ENCODE measurements at places on chromosomes 4 and X. TPM values are rescaled to one million over a fixed set of nuclear protein-coding genes. Genes with fewer than 3 reads are reported as not detected.

Gene SLC9B1
- 0.18 TPM for polyA plus RNA-seq

DNA sequence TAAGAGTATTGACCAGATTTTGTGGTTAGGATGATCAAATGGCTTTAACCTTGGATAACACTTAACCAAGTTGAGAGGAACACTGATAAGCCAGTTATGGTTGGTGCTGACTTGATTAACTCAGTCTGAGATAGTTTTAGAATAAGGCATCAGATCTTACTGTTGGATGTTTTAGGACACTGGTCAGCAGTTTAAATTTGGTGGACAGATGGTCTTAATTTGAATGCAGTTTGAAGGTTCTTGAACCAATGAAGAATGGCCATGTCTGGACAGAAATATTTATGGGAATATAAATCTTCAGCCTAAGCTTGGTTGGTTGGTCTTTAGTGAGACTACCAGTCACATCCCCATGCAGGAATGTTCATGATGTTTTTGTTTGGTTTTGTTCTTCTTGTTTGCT, 2.6 kb upstream of the GIMD1 start:
- H3K4me3 ChIP-seq = no peak overlapping the region
- H3K27ac ChIP-seq = no peak overlapping the region
- H3K36me3 ChIP-seq = no peaks in the 10 kb centered on the region
- no peak for DNase-seq
- H3K27me3 ChIP-seq = peaks cover 3% of the 10 kb centered on the region
- no peaks in the 10 kb centered on the region for H3K4me1 ChIP-seq

- H3K27me3 ChIP-seq = peaks cover 2% of the 10 kb centered on the region
- H3K36me3 ChIP-seq = no peaks in the 10 kb centered on the region
- H3K4me3 ChIP-seq = no peak overlapping the region
- no peak for DNase-seq
- H3K27ac ChIP-seq = no peak overlapping the region
These were observed 58.8 kb upstream of the LHFPL1 start for GRCh38 chrX:112738347-112739033.

DNA sequence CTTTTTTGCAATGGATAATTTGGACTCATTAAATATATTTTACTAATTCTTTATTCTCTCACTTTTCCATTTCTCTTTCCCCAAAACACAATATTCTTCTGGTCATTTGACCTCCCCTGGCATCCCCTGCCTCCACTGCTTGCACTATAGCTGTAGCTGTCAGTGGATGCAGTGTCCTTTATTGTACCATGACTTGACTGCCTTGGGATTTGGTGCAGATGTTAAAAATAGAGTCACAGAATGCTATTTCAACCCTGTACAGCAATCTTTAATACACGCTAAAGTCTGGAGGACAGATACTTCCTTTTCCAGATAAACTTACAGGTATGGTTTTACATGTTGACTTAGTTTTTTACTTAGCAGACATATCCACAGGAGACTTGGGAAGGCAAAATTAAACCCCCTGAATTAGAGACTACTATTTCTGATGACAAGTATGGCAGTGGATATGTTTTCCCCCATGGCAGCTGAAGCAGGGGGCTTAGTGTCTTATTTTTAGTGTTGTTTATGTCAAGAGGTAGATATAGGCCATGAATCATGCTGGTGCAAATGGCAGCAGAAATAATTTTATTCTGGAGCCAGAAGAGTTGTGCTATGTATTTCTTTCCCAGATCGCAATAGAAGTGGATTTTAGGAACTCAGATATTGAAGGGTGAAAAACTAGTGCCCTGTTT, 461.4 kb downstream of the NAF1 start:
- H3K27me3 ChIP-seq = no peaks in the 10 kb centered on the region
- H3K36me3 ChIP-seq = no peaks in the 10 kb centered on the region
- no peak for DNase-seq

GRCh38 chr4:171714791-171715454, 98.3 kb upstream of the GALNTL6 start:
- no peak for DNase-seq
- no peak overlapping the region for H3K4me3 ChIP-seq
- no peak overlapping the region for H3K27ac ChIP-seq
- H3K27me3 ChIP-seq = no peaks in the 10 kb centered on the region
- no peaks in the 10 kb centered on the region for H3K36me3 ChIP-seq

DNA sequence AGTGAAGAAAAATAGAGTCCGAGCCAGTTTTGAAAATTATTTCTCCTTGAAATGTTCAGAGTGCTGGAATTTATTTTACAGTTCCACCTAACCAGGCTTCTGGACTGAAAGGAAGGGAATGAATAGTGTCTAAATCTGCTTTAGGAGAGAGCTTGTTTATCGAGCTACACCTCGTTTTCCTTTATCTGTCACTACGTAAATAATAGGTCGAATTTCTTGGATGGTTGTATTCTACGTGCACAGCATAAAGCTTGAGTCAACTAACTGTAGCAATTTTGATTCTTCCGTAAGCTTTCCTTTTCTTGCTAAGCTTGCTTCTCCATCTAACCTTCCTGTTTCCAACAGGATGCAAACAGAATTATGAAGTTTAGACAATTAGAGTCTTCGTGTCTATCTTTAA, 48.6 kb downstream of the ADGRL3 start:
- DNase-seq = no peak
- no peak overlapping the region for H3K4me3 ChIP-seq
- H3K4me1 ChIP-seq = no peaks in the 10 kb centered on the region
- no peaks in the 10 kb centered on the region for H3K27me3 ChIP-seq
- H3K27ac ChIP-seq = no peak overlapping the region

- H3K4me1 ChIP-seq = no peaks in the 10 kb centered on the region
- no peak overlapping the region for H3K27ac ChIP-seq
- DNase-seq = no peak
- no peaks in the 10 kb centered on the region for H3K27me3 ChIP-seq
- H3K36me3 ChIP-seq = peaks cover 4% of the 10 kb centered on the region
These were observed 208.5 kb downstream of the CAMK2D start for GRCh38 chr4:113553082-113553481.

DNA sequence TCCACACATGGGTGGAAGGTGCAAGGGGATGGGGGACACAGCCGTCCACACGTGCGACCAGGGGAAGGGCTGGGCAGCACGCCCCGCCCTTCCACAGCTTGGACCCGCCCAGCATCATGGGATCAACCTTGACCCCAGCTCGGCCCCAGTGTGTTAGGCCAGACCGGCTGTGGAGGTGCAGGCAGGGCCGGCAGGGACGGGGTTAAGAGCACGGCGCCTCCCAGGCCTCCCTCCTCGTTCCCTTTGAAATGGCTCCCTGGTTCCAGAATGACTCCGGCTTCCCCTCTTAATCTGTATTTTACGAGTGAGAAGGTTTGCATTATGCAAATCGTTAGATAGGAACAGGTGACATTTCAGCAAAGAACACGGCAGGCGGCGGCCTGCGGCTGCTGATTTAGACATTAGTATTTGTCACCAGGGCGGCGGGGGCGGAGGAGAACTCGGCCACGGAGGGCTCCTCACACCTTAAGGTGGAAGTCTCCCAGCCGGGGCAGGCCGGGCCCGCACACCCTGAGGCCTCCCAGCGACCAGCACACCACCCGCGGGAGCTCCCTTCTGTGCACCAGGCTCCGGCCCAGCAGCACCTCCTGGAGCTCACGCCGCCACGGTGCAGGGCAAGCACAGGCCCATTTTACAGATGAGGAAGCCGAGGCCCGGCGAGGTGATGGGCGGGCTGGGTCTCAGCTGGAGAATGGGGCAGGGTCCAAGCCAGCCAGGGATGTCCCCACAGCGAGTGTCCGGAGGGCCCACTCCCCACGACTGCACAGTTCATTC, 116.1 kb downstream of the FAM53A start:
- no peak for DNase-seq
- H3K36me3 ChIP-seq = no peaks in the 10 kb centered on the region
- H3K4me3 ChIP-seq = no peak overlapping the region
- H3K27ac ChIP-seq = no peak overlapping the region

- H3K4me1 ChIP-seq = peaks cover 2% of the 10 kb centered on the region
- H3K4me3 ChIP-seq = no peak overlapping the region
- no peaks in the 10 kb centered on the region for H3K27me3 ChIP-seq
These were observed 15.0 kb upstream of the TLR1 start for GRCh38 chr4:38819569-38819968.

GRCh38 chr4:143391895-143392294, 55.2 kb downstream of the GAB1 start:
- no peak overlapping the region for H3K4me3 ChIP-seq
- no peaks in the 10 kb centered on the region for H3K36me3 ChIP-seq
- peaks cover 3% of the 10 kb centered on the region for H3K4me1 ChIP-seq
- H3K27ac ChIP-seq = no peak overlapping the region
- no peak for DNase-seq
- H3K27me3 ChIP-seq = no peaks in the 10 kb centered on the region

Gene KLB
- polyA plus RNA-seq = 0.36 TPM

GRCh38 chr4:162610116-162610515, 446.3 kb upstream of the FSTL5 start:
- DNase-seq = no peak
- no peaks in the 10 kb centered on the region for H3K27me3 ChIP-seq
- H3K36me3 ChIP-seq = no peaks in the 10 kb centered on the region

Gene PCDH7
- 1.9 TPM for polyA plus RNA-seq

Gene CTAG2
- not detected for polyA plus RNA-seq

DNA sequence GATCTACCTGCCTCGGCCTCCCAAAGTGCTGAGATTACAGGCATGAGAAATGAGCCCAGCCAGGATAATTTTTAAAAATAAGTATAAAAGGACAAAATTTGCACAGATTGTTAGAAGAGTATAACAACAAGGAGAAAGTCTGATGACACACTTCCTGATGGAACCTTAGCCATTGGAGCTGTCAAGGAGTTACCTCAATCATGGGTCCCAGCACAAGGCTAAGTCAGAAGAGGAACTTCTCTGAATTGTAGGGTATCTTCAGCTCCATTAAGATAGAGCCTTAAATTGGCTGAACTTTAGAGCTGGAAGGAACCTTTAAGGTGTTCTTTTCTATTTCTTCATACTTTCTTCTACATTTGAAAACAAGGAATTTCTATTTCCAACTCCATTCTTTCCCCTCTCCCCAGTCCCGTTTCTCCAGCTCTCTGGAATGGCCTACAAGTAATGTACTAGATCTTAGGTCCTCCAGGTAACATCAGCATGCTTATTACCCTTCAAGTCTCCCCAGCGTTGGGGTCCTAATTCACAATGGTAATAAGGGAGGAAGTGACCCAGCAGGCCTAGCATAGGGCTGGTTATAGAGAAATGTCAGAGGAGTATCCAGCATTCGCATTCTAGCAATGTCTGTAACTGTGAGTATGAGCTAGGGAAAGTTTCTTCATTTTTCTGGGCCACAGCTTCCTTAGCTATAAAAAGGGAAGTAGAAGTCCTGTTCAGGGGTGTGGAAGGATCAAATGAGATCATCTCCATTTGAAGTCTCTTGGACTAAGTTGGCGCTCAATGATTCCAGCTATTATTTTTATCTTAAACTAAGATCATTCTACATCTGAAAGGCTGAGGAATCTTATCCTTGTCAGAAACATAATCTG, 18.5 kb upstream of the RBPJ start:
- no peaks in the 10 kb centered on the region for H3K36me3 ChIP-seq
- DNase-seq = no peak
- no peaks in the 10 kb centered on the region for H3K4me1 ChIP-seq
- no peak overlapping the region for H3K4me3 ChIP-seq
- no peaks in the 10 kb centered on the region for H3K27me3 ChIP-seq

Gene JAKMIP1
- polyA plus RNA-seq = 0.67 TPM

DNA sequence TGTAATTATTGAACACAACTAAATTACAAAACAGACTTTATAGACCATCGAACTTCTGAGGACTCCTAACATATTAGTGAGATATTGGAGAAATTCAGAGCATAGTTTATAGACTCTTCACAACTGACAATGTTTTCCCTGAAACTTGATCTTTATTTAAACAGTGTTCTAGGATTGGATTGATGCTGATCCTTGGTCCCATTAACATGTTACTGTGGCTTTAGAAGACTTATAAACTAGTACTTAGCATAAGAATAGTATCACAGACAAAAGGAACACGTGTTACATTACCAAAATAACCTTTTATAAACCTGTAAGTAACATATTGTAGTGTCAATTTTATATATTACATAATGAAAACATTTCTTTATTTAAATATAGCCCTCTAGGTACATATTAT, 689.6 kb downstream of the CCSER1 start:
- no peak for DNase-seq
- no peak overlapping the region for H3K4me3 ChIP-seq
- no peaks in the 10 kb centered on the region for H3K36me3 ChIP-seq
- no peaks in the 10 kb centered on the region for H3K4me1 ChIP-seq
- no peaks in the 10 kb centered on the region for H3K27me3 ChIP-seq
- no peak overlapping the region for H3K27ac ChIP-seq

Gene ADGRG4
- polyA plus RNA-seq = 0.43 TPM

- peaks cover 2% of the 10 kb centered on the region for H3K27me3 ChIP-seq
- peak; percentile 22 for DNase-seq
- H3K36me3 ChIP-seq = no peaks in the 10 kb centered on the region
- no peaks in the 10 kb centered on the region for H3K4me1 ChIP-seq
- H3K4me3 ChIP-seq = no peak overlapping the region
These were observed 61.2 kb upstream of the RAI2 start for GRCh38 chrX:17922303-17922702.

- H3K4me1 ChIP-seq = no peaks in the 10 kb centered on the region
- no peak overlapping the region for H3K4me3 ChIP-seq
- no peak for DNase-seq
- H3K36me3 ChIP-seq = no peaks in the 10 kb centered on the region
- no peaks in the 10 kb centered on the region for H3K27me3 ChIP-seq
These were observed 45.6 kb upstream of the FAM9C start for GRCh38 chrX:13090027-13090338.

Gene TMEM35A
- polyA plus RNA-seq = 0.54 TPM

- H3K4me3 ChIP-seq = no peak overlapping the region
- DNase-seq = no peak
- no peaks in the 10 kb centered on the region for H3K27me3 ChIP-seq
- no peak overlapping the region for H3K27ac ChIP-seq
- no peaks in the 10 kb centered on the region for H3K36me3 ChIP-seq
These were observed 931.7 kb downstream of the CENPC start for GRCh38 chr4:66613591-66613990.

DNA sequence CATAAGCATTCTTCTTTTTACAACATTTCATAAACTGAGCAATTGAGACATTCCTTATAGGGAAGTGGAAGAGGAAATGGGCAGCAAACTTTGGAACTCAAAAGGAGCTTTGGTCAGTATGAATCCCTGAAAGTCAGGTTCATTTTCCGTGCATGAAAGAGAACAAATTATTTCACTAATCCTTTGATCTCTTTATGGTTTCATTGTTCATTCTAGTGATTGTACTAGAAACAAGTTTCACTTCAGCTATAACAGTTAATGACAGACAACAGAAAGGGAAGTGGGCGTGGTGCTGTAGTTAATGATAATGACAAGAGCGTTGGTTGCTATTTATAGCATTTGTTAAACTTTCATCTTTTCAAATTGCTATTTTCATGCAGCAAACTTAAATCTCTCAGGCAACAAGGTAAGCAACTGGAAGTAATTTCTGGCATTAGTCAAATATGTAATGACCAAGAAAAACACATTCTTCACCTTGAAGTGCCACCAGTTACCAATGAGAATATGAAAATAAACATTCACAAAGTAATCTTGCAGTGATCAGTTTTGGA, 98.4 kb downstream of the AREG start:
- peak; percentile 81 for DNase-seq
- no peaks in the 10 kb centered on the region for H3K36me3 ChIP-seq
- no peak overlapping the region for H3K4me3 ChIP-seq
- no peaks in the 10 kb centered on the region for H3K27me3 ChIP-seq
- H3K27ac ChIP-seq = peak overlapping the region; percentile 47
- peaks cover 2% of the 10 kb centered on the region for H3K4me1 ChIP-seq

Data from small intestine (tissue), 16 donors.